ENCODE measurements at places on chromosomes 5 and 9. TPM values are rescaled to one million over a fixed set of nuclear protein-coding genes. Genes with fewer than 3 reads are reported as not detected.

IGIP gene
- 4.0 TPM for total RNA-seq

DHX29 gene
- 19.3 TPM for total RNA-seq

KLHL3 gene
- total RNA-seq: 14.0 TPM

SUSD1 gene
- total RNA-seq: 86.9 TPM

IFNB1 gene
- total RNA-seq: not detected

LTC4S gene
- 3.0 TPM for total RNA-seq

DND1 gene
- 1.1 TPM for total RNA-seq

TEK gene
- not detected for total RNA-seq

OR1K1 gene
- not detected for total RNA-seq

ADAMTSL1 gene
- not detected for total RNA-seq

CDO1 gene
- total RNA-seq: not detected

MEGF10 gene
- total RNA-seq: not detected

Measured in natural killer cell (primary cell).